ENCODE measurements at places on chromosomes 1 and 21.

- DNase-seq: no peak
Observed at GRCh38 chr1:103576065-103576464, 4.7 kb downstream of the AMY2B start.

- no peak for DNase-seq
Observed at GRCh38 chr1:2506901-2507565, 19.4 kb downstream of the PANK4 start.

DNA sequence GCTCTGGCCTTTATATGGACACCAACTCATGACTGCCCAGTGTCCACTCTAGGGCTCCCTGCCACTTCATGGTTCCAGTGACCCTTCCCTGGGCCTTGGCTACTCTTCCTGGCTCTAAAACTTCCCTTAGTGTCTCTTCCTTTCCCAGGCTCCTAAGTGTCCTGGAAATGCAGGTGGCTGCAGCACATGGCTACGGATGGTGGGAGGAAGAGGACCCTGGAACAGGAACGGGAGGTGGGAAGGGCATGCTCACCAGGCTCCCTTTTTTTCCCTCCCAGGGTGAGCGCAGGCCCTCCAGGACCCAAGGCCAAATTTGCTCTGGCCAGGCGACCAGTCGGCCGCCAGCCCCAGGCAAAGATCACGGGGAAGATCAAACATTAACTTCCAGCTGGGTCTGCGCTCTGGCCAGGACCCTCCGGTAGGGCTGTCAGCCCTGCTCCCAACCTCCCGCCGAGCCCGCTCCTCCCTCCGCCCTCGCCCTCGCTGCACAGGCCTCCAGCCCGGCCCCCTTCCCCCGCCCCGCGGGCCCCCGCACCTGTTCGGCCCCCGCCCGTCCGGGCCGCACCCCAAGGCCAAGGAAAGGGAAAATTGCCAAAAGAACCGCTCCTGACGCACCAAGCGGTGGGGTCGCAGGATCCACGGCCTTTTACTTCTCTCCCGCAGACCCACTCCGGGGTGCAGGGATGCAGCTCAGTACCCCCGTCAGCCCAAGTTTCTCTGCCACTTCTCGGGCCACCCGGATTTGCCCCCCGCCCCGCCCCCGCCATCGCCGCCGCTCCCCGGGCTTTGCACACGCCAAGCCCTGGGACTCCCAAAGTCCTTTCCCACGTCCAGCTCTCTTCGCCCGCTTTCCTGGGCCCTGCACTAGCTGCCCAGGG lies 894 bp downstream of the TCEA3 start:
- peak; percentile 14 for DNase-seq

GRCh38 chr1:40915581-40915980 lies 53.4 kb upstream of the CITED4 start:
- DNase-seq: no peak

DNA sequence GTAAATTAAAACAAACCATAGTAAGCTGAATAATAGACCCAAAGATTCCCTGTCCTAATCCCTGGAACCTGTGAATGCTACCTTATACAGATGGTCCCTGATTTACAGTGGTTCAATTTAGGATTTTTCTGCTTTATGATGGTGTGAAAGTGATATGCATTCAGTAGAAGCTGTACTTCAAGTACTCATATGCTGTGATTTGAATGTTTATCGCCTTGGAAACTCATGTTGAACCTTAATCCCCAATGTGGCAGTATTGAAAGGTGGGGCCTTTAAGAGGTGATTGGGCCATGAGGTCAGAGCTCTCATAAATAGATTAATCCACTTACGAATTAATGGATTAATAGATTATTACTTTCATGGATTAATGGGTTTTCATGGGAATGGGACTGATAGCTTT lies 10.6 kb upstream of the RRP15 start:
- no peak for DNase-seq
